ENCODE measurements at places on chromosomes 11 and 22.

- DNase-seq: no peak
Observed at GRCh38 chr11:113023986-113024385, 62.8 kb downstream of the NCAM1 start.

DNA sequence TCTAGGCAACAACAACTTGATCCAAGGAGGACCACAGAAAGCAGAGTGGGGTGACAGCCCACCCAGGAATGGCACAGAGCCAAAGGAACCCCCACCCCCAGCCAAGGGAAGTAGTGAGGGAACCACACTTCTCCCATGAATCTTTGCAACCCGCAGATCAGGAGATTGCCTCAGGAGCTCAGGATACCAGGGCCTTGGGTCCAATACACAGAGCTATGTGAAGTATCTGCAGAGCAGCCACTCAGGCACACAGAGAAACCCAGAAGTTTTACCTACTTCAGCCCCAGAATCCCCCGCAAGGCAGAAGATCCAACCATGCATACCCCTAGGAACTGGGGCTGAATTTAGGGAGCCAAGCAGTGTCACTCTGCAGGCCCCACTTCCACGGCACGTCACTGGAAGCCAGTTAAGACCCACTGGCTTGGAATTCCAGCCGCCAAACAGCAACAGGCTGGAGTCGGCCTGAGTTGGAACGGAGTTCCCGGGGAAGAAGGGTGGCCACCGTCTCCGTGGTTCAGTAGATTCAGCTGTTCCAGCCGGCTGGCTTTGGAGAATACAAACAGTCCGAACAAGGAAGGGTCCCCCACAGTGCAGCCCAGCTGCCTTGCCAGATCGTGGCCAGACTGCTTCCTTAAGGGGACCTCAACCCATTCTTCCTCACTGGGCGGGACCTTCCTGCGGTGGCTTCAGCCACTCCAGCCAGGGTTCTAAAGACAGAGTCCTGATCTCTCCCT lies 174.1 kb downstream of the TTC28 start:
- DNase-seq: no peak

DNA sequence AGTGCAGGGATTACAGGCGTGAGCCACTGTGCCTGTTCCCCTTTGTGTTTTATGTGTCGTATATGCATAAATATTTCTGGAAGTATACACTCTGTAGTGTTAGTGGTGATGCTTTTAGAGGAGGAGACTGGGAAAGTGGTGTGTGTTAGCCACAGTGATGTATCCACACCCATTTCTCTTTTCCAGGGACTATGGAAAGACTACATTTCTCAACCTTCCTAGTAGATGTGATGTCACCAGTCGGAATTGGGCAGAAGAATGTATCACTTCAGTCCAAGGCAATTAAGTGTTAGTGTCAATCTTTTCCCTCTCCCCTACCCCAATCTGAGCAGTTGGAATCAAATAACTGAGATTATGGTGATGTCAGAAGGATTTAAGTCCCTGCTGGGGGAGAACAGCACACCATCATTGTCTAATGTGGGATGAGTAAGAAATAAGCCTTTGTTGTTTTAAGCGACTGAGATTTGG lies 5.8 kb upstream of the ATG16L2 start:
- DNase-seq: no peak

DNA sequence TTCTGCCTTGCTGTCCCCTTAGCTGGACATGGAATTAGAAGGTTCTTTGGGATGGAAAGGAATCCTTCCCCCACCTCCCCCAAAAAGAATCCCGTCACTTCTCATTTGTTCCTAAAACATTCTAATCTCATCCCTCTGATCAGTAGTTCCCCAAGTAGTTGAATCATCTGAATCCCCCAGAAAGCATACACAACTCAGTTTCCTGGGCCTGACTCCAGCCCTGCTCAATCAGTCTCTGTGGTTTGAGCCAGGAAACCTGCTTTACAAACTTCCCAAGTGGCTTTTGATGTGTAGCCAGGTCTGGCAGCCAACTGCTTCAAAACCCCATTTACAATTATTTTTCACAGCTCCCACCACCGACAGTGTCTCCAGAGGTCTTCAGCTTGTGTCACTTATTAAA lies 20.2 kb downstream of the C22orf31 start:
- no peak for DNase-seq

- DNase-seq: no peak
Observed at GRCh38 chr22:49481659-49482399, 345.8 kb downstream of the BRD1 start.

DNA sequence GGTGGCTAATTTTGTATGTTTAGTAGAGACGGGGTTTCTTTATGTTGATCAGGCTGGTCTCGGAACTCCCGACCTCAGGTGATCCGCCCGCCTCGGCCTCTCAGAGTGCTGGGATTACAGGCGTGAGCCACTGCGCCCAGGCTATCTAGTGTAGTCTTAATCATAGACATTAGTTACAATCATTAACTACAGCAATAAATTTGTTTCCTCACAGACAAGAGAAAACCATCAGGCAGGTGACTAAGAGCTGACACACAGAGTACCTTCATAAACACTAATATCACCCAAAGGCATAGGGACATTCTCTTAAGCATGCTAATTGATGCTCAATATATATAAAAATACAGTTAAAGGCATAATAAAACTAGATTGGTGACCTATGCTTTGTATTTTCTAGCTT lies 19.4 kb downstream of the SDHD start:
- DNase-seq: no peak

DNA sequence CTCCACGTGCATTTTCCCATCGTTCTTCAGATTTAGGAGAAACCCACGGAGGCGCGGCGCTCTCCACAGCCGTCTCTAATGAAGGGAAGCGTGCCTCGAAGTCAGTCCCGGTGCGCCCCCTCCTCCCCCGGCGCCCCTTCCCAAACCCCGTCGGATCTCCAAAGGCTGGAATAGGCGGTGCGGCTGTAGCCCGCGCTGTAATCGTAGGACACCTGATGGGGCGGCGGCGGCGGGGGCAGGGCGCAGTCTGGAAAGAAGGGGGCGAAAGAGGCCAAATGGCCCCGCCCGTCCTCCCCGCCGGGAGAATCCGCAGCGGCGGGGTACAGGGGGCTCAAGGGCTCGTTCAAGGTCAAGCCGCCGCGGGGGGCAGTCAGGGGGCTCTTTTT lies 1.3 kb downstream of the FAM181B start:
- DNase-seq: no peak

DNA sequence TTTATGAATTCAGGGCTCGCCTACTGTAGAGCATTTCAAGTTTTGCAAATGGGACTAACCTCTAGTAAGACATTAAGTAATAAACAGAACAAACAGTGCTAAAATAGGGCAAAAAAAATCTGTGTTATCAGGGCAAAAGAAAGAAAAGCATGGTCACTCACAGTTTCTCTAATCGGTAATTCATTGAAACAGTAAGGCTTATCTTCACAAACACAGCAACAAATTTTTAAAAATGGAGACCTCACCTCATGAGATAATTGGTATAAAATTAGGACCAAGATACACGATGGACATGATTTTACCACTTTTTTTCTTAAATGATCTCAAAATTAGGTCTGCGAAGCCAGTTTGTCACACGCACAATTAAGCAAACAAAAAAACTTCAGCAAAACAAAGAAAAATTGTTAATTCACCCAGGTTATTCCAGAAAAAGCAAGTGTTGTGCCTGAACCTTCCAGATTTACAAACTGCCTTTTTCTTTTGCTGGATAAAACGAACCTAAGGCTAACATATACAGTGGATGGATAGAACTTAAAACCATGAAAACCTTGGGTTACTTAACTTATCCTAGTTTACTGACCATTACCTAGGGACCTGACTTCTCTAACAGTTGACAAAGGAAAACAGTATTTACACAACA lies 1.4 kb downstream of the TMEM123 start:
- DNase-seq: no peak

GRCh38 chr22:46450931-46451561 lies 86.4 kb downstream of the CELSR1 start:
- no peak for DNase-seq

GRCh38 chr11:2940147-2940920 lies 11.1 kb upstream of the PHLDA2 start:
- no peak for DNase-seq

DNA sequence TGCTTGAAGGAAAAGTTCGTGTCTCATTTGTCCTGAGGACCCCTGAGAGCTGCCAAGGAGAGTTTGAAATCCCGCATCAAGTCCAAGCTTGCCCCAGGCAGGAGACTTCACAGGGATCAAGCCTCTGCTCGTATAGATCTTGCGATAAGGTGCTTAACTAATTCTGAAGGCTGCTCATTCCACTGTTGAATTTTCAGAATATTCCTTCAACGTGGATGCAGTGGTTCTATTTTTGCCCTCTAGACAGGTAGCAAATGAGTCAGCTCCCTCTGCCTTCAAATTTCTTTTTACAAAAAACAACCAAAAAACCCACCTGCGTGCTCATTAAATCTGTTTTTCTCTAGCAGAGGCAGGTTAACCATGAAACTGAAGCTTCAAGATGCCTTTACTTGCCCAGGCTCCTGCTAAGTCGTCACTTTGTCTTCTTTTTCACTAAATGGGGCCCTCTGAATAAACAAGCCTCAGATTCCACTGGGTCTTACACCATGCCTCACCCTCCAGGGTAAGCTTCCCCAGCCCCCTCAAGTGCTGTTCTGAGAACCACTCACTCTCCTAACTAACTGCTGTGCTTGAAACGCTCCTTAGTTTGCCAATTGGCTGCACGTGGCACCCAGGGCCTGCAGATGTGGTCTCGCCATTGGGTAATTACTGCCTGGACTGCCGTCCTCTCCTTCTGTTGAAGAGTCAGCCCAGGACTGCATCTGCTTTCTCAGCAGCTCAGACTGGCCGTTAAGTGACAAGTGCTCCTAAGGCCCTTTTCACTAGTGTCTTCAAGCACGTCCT lies 105.0 kb downstream of the TRPC6 start:
- no peak for DNase-seq

GRCh38 chr22:24427500-24428164 lies at the start of gene ADORA2A:
Gene ADORA2A (plus strand): TSS chr22:24427599. CDS start chr22:24433405, 5,806 bp downstream.
- no peak for DNase-seq

All from fibroblast of the conjunctiva (primary cell).